Lung microvascular endothelial cell (primary cell): ENCODE measurements at places on chromosomes 11 and 22. TPM values are rescaled to one million over a fixed set of nuclear protein-coding genes. Genes with fewer than 3 reads are reported as not detected.

DNA sequence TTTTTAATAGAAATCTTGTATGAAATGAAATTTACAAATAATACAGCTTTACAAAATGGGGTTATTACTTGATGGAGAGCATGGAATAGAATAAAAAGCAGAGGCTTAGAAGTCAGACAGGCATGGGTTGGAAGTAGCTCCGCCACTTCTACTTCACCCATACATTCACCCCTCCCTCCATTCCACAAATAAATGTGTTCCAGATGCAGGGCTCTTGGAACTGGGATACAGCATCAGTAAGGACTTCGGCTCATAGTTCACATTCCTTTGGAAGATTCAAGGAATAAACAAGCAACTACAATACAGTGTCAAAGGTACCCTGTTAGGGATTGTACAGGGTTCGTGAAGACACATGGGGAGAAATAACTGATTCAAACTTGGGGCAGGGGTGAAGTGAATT lies 156.8 kb downstream of the WNT11 start:
- DNase-seq: no peak

DNA sequence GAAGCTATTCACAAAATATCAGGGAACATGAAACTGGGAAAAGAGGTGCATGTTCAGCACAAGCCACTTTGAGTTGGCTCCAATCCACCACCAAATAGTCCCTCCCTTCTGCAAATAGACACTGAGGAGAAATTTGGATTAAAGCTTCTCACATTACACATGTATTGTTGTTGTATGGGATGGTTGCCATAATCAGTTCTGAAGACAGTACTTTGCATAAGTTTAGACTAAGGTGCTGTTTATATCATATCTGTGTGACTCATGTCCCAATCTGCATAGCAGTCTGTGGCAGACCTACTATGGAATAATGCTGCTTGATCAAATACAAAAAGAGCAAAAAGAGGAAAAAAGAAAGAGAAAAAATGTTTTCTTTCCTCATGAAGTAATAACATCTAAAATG lies 376.7 kb upstream of the DDI1 start:
- DNase-seq: peak; percentile 44

DNA sequence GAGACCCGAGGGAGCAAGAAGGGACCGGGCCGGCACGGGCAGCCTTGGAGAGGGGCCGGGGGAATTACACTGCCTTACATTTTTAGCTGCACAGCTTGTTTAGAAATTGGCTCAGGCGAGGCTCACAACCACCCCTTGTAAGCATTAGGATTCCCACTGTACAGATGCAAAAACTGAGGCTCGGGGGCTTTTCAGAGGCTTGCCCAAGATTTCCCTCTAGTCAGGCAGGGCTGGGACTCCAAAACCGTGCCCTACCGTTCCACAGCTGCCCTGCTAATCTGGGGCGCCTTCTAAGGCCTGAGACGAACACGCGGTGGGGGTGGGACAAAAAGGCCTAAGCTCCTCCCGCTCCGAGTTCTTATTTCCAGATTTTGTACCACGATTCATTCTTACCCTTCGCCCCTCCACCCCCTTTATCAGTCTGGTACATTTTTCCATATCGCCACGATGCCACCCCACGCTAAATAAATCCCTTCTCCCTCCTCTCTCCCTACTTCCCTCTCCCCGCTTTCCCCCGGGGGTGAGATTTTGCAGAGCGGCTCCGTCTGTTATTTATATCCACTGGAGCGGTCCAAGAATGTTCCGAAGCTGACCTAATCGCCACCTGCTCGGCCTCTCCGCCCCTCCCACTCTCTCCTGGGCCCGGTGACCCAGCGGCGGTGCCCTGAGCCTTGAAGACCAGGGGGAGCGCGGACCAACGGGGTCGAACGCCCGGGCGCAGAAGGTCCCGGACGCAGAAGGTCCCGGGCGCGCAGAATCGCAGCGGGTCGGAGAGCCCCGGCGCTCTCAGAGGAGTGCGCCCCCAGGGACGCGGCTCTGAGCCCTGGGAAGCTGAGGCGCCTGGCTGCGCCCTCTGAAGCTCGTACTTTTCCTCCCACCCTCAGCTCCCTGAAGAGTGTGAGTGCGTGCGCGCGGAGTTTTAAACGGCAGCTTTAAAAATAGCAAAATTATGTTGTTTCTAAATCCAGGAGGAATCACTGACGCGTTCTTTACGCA lies 764 bp upstream of the PACSIN3 start:
- DNase-seq: no peak

GRCh38 chr22:33296941-33297340 lies 238.8 kb upstream of the SYN3 start:
- DNase-seq: no peak

The RBM4B gene
- 16.6 and 22.2 TPM in 2 replicates for total RNA-seq

The TMEM151A gene
- under 0.01 TPM in 1 of 2 replicates, not detected in the other for total RNA-seq

The MS4A6E gene
- total RNA-seq: not detected in 2 replicates

The CCDC89 gene
- total RNA-seq: under 0.01 TPM in 1 of 2 replicates, not detected in the other

DNA sequence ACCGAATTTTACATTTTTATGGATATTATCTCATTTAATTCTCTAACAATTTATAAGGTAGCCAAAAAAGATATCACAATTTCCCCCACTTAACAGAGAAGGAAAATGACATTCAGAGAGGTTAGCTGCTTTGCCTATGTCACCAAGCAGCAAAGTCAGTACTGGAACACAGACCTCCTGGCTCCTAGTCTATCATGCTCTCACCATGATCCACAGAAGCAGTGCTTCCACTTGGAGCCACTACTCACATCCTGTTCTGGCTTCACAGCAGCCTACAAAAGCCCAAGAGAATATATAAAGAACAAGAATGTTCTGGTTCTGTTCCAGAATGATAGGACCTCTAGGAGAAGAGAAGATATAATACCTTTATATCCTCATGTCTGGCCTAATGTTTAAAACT lies 59.5 kb upstream of the SCUBE2 start:
- peak; percentile 61 for DNase-seq

The CDON gene
- 0.65 and 4.4 TPM in 2 replicates for total RNA-seq

DNA sequence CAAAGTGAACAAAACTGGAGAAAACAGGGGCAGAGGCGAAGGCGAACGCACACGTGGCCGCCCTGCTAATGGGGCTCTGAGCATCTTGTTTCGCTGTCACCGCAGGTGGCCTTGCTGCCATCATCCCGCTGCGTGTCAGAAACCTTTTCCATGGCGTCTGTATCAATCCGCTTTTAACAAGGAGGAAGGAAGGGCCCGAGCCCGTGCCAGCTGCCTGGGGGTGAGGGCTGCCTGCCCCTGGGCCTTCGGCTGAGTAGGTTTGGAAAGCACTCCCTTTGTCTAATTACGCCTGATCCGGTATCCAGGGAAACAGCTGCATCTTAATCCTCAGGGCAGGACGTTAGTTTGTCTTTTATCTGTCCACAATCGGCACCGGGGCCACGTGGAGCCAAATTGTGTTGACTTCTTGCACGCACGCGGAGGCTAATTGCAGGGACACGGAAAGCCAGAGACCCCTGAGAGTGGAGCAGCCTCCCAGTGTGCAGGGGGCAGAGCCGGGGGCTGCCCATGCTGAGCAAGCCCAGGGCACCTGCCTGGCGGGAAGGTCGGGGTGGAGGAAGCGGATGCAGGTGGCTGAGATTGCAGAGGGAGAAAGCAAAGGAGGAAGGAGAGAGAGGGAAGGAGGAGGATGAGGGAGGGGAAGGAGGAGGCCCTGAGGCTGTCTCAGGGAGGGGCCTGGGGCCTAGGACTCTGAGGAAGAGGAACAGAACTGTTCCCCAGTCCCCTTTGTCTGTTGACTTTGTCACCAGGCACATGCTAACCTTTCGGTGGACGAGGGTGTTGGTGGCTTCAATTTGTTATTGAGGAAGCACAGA lies 19.2 kb upstream of the TH start:
- DNase-seq: no peak

GRCh38 chr11:46367244-46367915 lies 14.1 kb upstream of the MDK start:
- peak; percentile 62 for DNase-seq

- DNase-seq: no peak
Measured at GRCh38 chr22:29528144-29528543, 25.4 kb downstream of the THOC5 start.

The CDK2AP2 gene
- 13.1 and 19.2 TPM in 2 replicates for total RNA-seq

GRCh38 chr11:5363679-5364078 lies 12.4 kb downstream of the OR51B6 start:
- no peak for DNase-seq

The UCP2 gene
- 2.2 and 6.5 TPM in 2 replicates for total RNA-seq

The CARD16 gene
- total RNA-seq: 106 and 113 TPM in 2 replicates

- DNase-seq: no peak
Measured at GRCh38 chr22:47793304-47794101, 1031.1 kb downstream of the TBC1D22A start.

GRCh38 chr11:128417607-128418324 lies 169.6 kb downstream of the ETS1 start:
- peak; percentile 93 for DNase-seq

The DHCR7 gene
- total RNA-seq: 38.3 and 38.6 TPM in 2 replicates

The SCGB1D2 gene
- total RNA-seq: not detected in 2 replicates

DNA sequence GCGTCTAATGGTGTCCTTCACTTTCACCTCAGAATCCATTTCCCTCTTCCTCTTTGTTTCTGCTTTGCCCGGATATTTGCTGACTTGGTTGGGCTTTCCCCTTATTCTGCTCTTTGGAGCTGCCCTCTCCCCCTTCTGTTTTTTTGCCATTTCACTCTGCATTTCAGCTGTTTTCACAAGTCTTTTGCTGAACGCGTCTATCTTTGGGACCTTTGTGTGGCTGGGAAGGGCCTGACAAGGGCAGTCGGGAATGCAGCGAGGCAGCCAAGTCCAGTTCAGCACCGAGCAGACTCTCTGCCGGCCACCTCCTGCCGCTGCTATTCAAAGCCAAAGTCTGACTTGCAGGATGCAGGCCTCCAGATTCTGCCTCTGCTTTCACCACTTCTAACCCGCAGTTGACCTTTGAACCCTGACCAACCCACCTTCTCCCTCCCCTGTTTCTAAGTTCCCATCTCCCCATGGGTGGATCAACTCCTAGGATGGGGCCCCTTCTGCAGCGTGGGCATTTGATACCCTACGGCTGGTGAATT lies 38.2 kb downstream of the FEZ1 start:
- peak; percentile 43 for DNase-seq

DNA sequence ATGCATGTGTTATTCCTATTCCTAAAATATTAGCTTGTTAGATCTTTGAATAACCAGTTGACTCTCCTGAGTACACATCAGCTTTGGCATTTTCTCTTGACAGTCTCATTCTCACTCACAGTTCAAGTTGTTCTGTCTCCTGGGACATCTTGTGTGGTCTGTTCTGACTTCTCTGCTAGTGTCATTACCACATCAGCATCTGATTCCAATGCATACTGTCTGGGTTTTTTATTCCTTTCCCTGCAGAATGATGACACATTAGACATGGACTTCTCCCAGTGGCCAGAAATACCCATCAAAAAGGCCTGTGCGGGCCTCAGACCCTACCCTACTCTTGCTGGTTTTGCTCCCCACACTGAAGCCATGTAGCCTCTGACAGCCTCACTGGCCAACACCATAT lies 2.7 kb downstream of the ZNF74 start:
- no peak for DNase-seq

DNA sequence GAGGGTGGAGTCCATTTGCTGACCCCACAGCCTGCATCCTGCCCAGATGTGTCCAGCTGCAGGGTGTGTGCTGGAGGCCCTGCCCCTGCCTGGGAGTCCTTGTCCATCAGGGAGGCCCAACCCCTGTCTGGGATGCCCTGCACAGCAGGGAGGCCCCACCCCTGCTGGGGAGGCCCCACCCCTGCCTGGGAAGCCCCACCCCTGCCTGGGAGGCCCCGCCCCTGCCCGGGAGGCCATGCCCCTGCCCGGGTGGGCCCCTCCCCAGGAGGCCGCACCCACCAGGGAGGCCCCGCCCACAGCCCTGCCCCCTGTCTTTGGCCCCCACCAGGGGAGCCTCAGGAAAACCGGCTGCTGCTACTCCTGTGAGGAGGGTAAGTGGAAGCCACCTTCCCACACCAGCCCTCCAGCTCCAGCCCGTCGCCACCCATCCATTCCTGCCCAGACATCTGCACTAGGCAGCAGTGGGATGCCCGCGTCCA lies 37.2 kb downstream of the MUC5B start:
- DNase-seq: peak; percentile 46

The UPB1 gene
- total RNA-seq: under 0.01 TPM in 1 of 2 replicates, not detected in the other

DNA sequence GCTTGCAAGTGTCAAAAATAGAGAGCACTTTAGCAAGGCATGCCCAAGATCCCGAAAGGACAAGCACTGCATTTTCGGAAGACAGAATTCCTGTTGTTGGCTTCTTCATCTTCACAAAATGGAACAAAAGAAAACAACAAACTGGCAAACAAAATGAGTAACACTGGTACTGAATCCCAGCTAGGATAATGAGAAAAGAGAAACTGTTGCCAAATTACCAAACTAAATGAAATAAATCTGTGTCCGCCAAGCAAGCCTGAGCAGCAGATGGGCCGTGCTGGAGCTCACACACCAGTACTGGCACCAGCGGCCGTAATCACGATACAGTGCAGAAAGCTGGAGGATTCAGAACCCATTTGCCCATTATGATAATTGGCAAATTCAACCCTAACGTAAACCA lies 30.6 kb downstream of the TUB start:
- DNase-seq: no peak

DNA sequence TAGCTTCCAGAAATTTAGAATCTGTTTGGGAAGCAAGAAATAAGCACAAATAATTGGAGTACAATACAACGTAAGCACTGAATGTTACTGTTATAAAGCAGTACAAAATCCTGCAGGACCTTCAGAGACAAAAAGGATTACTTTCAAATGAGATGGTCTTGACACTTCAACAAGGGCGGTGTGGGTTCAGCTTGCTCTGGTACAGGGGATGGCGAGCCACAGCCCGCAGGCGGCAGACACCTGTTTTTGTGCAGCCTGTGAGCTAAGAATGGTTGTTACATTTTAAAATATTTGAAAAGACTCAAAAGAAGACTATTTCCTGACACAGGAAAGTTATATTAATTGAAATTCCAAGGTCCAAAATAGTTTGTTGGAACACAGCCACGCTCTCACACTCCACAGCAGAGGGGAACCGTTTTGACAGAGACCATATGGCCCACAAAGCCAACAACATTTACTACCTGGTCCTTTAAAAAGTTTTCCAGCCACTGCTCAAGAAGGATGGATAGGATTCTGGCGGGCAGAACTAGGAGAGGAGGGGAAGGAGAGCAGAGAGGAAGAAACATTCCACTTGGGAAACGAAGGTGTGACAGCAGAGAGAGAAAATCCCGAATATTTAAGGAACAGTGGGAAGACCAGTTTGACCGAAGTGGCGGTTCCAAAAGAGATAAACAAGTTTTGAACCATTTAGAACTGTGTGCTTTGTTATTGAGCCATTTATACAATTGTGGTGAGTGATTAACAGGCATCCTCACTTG lies 6.3 kb downstream of the PRDM10 start:
- DNase-seq: no peak
